WTC11 (cell line): ENCODE measurements at places on chromosomes 1 and 21.
A peak's percentile ranks its signal among the peaks of the same experiment; 100 is the strongest.

GRCh38 chr1:15479654-15480347 lies 3.9 kb downstream of the CELA2B start:
- DNase-seq: no peak

DNA sequence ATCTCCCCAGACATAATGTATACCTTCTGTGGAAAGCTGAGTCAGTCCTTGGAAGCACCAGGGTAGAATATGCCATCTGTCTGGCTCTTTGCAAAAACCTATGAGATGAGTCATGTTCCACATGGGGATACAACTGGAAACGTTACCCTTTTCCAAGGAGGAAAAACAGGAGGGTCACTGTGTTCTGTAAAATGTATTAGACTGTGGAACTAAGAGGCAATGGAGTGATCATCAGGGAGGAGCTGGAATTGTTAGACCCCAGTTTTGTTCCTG lies 16.1 kb upstream of the PSMD4 start:
- no peak for DNase-seq

DNA sequence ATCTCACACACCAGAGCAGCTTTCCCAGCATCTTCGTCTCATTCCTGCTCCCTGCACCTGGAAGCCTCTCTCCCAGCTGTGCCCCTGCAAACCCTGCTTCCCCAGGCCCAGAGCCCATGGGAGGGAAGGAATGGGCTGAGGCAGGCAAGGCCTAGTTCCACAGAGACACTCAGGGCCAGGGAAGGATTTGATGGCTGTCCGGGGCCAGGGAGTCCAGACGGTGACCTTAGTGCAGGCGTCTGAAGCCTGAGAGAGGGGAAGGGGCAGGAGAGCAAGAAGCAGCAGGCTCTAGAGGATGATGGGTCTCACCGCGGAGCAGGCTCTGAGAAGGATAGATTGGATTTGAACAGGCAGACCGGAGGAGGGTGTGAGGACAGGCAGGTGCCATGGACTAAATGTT lies 22.2 kb upstream of the TNNI1 start:
- DNase-seq: no peak

GRCh38 chr1:200314085-200314750 lies 95.6 kb downstream of the ZNF281 start:
- DNase-seq: no peak

GRCh38 chr1:3062616-3063378 lies 6.2 kb upstream of the PRDM16 start:
- peak; percentile 52 for DNase-seq

GRCh38 chr1:119617751-119618691 lies 30.0 kb downstream of the ZNF697 start:
- DNase-seq: no peak

DNA sequence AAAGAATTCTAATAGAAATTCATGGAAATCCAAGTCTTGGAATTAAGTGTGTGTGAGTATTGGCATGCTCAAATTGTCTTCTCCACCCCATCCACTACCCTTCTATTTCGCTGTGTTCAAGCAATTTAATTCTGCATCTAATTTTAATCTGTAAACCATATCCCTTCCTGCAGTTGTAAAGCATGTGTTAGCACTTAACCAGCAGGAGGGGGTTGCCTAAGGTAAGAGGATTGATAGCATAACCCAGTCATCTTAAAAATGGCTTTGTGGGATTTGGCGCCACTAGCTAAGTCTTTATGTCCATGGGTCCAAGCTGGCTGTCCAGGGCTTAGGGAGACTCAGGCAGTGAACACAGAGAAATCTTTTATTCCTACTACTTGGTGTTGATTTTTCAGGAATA lies 210.3 kb downstream of the PTPRC start:
- no peak for DNase-seq

GRCh38 chr1:210241121-210241520 lies 8.5 kb downstream of the SERTAD4 start:
- DNase-seq: no peak

GRCh38 chr21:34704119-34704518 lies 35.3 kb downstream of the CLIC6 start:
- DNase-seq: no peak

DNA sequence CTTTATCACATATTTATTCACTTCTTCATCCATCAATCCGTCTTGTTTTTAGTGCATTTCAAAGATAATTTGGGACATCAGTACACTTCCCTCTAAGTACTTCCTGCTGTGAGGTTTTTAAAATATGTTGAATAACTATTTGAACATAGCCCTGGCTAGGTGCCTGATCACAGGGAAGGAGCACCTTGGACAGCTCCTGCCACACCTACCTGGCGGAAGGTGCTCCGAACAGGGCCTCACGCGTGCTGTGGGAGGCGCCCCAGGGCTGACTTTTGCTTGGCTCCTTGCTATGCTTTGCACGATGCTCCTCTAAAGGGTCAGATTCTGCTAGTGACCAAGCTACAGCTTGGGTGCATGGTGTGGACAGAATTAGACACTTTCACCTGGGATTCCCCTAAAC lies 4.9 kb upstream of the ATXN7L2 start:
- DNase-seq: peak; percentile 67

DNA sequence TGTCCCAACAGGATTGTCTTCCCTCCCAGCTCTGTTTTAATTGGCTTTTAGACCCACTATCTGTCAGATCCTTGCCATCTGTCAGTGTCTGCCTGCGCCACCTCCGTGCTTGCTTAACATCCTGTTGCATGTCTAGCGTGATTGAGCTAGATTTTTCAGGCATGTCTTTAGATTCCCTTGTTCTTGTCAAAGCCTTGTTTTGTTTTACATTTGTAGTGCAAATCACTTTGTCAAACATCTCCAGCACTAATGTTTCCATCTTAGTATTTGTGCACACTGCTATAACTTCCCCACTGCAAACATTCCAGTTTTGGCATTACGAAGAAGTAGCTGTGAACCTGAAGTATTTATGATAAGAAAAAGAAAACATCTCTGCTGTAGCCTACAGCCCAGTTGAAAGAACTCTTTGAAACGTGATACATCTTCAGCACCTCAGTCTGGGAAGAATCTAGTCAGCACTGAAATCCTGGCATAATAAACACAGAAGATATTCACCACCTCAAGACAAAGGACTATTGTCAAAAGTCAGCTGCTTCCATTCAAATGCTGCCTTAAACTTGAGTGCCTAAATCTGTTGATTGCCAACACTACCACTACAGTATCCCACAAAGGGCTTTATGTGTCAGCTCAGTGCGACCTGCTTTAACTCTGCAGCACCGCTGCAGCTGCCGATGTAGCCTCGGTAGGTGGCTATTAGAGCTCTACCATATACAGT lies 105.0 kb downstream of the FNBP1L start:
- no peak for DNase-seq

DNA sequence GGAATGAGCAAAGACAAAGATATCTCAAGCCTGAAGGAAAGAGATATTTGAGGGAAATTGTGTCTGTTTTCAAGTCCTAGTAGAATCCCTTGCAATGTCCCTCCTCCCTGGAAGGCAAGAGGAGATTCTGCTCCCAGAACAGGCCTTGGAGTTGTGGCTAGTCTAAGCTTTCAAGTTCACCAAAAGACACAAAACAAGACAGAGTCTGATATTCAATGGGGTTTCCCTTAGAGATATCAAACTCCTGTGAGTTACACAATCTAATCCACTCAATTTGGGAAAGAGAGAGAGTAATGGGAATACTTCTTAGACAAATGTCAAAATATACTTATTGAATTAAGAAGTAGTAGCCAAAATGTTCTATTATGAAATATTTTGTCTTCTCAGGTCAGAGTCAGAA lies 162.8 kb upstream of the ADAMTS5 start:
- DNase-seq: no peak

- no peak for DNase-seq
Observed at GRCh38 chr1:28123461-28123961, 35.1 kb upstream of the EYA3 start.

DNA sequence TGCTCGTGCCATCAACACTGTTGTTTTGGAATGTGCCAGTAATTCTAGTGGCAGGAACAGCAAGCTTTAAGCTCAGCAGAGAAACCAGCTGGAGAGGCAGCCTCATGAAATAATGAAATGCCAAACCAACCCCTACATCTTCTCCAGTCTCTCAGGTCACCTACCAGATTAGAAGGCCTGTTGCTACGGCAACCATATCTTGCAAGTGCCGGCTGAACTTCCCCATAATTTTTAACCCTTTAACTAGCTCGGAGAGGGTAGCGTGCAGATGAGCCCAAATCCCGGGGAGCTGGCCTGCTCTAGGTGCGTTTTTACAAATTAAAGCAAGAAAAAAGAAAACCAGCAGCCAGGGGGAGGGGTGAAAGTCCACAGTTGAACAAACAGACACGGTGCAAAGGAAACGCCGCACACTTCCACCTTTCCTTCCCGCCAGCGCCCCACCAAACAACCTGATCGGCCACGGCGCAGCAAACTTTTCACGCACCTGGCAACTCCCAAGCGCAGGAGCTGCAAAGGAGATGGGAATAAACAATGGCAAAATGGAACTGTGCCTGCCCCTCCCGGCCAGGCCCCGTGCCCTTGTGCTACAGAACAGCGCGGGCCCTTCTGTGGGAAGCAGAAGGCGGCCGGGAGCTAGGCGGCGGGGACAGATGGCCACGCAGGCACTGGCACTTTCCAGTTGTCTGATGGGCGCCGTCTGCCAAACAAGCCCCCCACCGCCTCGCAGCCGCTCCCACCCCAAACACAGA lies 50.1 kb downstream of the SSBP3 start:
- DNase-seq: no peak

DNA sequence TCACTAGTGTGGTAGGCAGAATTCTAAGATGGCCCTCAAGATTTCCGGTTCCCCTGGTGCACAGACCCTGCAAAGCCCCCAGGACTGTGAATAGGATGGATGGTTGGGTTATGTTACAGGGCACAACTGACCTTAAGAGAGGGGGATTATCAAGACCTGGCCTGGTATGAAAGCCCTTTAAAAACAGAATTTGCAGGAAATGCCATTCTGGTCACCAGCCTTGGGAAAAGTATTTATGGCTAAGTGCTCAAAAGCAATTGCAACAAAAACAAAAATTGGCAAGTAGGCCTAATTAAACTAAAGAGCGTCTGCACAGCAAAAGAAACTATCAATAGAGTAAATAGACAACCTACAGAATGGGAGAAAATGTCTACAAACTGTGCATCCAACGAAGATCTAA lies 144.7 kb upstream of the EDN2 start:
- no peak for DNase-seq

GRCh38 chr1:148308832-148309458 lies 156.9 kb upstream of the NBPF11 start:
- DNase-seq: peak; percentile 57

- no peak for DNase-seq
Observed at GRCh38 chr1:19813643-19813960, 1.5 kb downstream of the RNF186 start.

GRCh38 chr1:17540255-17541001 lies 930 bp downstream of the ARHGEF10L start:
- peak; percentile 95 for DNase-seq

- no peak for DNase-seq
Observed at GRCh38 chr1:168260393-168260792, 20.3 kb upstream of the TBX19 start.

- no peak for DNase-seq
Observed at GRCh38 chr1:203316626-203317093, 11.3 kb downstream of the BTG2 start.

DNA sequence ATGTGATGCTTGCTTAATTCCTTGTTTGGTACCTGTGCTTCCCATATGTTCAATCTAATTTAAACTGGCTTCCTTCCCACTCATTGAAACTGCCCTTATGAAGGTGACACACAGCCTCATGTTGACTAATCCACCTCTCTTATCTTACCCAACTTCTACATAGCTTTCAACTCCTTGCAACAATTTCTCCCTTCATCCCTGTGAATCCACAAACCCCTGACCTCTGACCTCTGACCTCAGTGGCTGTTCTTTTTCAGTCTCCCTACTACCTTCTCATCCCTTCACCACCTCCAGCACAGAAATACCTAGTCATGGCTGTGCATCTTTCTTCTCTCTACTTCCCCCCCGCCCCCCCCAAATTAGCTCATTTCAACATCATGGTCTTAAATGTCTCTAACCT lies 144.5 kb downstream of the TTLL7 start:
- no peak for DNase-seq

DNA sequence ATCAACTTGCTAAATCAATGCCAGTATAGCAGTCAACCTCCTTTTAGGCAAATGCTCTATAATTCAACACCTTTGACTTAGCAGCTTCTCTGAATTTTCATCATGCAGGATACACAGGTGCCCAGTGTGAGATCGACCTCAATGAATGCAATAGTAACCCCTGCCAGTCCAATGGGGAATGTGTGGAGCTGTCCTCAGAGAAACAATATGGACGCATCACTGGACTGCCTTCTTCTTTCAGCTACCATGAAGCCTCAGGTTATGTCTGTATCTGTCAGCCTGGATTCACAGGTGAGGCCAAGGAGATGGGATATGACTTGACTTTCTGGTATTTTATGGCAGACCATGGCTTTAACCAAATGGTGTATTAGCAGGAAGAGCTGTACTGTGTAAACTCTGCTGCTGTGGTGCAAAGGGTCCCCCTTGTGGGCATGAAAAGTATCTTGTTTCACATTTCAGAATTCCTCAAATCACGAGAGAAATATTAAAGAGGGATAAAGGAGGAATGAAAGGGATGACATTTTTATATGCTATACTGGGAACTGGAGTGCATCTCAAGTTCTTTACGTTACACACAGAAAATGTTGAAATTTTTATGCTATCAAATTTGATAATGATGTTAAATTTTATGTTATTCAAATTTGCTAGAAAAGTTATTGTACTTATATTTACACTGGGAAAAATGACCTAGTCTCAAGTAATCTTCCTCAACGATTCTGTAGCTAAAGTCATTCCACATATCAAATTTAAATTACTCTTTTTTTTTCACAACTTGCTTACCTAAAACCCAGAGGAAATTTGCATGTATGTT lies 88.9 kb downstream of the CRB1 start:
- peak; percentile 25 for DNase-seq

GRCh38 chr1:25992689-25993171 lies 5.1 kb downstream of the PAFAH2 start:
- no peak for DNase-seq

- no peak for DNase-seq
Observed at GRCh38 chr21:34661848-34662247, 6.9 kb upstream of the CLIC6 start.

DNA sequence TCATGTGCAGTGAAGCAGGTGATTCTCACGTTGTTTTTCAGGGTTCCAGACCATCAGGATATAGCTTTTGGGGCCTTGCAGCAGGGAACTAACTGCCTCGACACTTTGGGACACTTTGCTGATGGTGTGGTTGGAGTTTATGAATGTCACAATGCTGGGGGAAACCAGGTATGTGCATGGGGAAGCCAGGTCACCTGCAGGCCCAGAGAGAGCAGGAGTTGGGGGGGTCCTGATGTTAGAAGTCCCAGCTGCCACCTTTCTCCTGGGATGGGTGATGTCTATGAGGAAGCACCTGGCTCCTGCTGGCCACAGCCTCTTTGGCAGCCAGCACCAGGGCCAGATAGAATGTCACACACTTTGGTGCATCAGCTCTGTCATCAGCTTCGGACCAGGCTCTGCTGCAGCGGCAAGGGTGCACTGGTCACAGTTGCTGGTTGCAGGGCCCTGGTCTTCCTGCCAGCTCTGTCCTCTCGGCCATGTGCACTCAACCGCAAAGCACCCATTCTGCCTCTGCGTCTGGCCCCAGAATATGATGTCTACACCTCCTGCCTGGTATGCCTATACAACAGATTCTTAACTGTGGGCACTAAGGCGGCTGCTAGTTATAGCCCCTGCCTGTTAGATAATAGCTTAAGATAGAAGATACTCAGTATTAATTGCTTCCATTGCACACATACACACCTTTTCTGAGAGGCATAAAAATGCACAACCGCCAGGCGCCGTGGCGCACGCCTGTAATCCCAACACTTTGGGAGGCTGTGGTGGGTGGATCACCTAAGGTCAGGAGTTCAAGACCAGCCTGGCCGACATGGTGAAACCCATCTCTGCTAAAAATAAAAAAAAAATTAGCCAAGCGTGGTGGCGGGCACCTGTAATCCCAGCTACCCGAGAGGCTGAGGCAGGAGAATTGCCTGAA lies 160.7 kb downstream of the PGBD5 start:
- DNase-seq: no peak
